COLO829 (cell line): ENCODE measurements at places on chromosomes 6 and 20.

GRCh38 chr6:73742433-73742832, 46.4 kb downstream of the CD109 start:
- DNase-seq = no peak

DNA sequence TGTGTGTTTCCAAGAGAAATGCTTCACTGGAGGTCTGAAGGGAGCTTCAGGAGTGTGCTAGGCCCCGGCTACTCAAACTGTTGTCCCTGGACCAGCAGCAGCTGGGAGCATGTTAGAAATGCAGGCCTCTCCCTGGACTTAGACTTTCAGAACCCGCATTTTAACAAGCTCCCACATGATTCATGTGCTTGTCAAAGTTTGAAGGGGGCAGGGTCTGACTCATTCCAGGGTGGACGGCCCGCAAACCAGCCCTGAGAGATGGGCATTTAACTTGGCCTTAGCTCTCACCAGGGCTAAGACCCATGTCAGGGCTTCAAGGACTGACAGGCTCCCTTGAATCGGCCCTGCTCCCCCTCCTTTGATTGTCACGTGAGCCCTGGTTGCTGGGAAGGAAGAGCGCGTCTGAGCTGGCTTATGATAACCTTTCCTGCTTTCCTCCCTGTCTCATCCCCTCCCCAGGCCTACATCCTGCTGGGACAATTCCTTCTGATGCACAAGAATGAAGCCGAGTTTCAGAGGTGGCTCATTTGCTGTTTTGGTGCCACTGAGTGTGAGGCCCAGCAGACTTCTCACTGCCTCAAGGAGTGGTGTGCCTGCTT, 35.5 kb downstream of the BANF2 start:
- no peak for DNase-seq

DNA sequence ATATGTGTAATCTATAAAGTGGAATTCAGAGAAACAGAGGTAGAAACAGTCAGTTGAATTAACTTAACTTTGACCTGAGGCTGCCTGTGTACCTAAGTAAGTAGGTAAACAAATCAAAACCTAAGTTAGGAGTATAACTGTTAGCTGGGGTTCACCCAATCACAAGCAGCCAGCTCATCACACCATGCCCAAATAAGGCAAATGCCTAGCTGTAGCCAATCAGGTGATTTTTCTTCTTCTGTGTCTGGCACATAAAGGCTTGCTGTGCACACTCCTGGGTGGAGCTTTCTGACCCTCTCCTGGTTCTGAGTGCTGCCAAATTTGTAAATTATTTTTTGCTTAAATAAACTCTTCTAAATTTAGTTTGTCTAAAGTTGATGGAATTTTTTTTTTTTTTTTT, 54.7 kb upstream of the TRIM39 start:
- no peak for DNase-seq

- DNase-seq = no peak
Observed at GRCh38 chr20:59811681-59812171, 121.7 kb downstream of the SYCP2 start.

DNA sequence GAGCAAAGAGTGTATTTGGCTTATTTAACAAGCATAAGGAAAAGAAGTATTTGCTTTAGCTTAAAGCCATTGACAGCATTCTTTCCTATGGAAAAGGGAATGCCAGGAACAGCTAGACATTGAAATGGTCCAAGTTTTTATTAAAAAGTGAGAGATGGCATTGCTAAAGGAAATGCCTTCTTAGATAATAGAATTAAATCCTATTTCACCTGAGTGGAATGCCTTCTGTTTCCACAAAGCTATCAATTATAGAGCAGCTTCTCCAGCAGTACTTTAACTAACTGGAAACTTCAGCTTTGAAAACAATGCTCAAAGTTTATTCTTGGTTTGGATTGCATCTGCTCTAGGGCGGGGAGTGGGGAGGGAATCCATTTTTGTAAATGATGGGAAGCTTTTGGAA, 85.1 kb upstream of the CNKSR3 start:
- no peak for DNase-seq

- DNase-seq = no peak
Observed at GRCh38 chr20:35274172-35275092, 3.5 kb downstream of the MMP24OS start.

DNA sequence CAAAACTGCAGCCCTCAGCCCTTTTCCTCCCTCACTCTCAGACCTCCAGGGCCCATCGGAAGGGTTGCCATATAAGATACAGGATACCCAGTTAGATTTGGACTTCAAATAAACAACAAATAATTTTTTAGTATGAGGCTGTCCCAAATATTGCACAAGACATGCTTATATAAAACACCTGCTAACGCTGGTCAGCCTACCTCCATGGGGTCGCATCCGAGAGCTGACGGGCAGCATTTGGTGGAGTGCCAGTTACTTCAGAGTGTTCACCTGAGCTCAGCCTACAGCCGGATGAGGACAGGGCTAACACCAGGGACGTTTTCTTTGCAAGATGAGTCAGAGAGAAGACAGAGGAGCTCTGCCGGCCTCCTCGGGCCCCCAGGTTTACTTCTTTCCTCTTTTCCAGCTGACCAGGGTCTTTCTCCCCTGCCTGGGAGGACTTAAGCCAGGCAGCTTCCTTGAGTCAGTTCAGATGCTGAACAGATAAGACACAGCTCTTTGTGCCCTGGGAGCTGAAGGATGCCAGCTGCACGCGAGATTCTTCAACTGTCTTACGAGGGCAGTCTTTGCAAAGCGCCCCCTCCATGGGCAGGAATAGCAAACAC, 141.2 kb upstream of the KCNG1 start:
- no peak for DNase-seq

DNA sequence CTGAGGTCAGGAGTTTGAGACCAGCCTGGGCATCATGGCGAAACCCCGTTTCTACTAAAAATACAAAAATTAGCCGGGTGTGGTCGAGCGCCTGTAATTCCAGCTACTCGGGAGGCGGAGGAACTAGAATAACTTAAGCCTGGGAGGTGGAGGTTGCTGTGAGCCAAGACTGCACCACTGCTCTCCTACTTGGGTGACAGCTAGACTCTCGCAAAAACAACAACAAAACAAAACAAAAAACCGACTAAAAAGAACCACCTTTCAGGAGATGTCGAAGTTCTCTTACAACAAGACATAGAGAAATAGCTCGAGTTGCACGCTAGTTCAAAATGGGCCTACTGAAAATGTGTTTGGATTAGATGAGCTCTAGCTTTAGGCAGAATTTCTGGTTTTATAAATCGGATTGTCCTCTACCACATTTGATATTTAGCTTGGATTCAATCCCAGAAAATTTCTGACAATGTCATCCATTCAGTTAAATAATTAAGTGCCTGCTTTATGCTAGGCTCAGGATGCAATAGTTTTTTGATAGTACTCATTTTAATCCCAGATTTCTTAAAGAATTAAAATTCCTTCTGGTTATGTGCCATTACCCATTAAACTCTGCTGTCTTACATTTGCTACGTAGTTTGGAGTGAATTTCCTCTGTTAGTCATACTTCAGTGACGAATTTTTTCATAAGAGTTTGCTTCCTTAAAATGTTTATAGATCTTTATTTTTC, 137.5 kb upstream of the SHLD1 start:
- DNase-seq = peak; percentile 89

- no peak for DNase-seq
Observed at GRCh38 chr6:137105375-137105774, 60.6 kb upstream of the IL20RA start.

GRCh38 chr6:133070410-133071043, 170.6 kb upstream of the EYA4 start:
- DNase-seq = no peak

GRCh38 chr6:91816335-91816734, 1229.5 kb upstream of the MAP3K7 start:
- no peak for DNase-seq
